ENCODE measurements at places on chromosomes 6 and 20.
A peak's percentile ranks its signal among the peaks of the same experiment; 100 is the strongest.

DNA sequence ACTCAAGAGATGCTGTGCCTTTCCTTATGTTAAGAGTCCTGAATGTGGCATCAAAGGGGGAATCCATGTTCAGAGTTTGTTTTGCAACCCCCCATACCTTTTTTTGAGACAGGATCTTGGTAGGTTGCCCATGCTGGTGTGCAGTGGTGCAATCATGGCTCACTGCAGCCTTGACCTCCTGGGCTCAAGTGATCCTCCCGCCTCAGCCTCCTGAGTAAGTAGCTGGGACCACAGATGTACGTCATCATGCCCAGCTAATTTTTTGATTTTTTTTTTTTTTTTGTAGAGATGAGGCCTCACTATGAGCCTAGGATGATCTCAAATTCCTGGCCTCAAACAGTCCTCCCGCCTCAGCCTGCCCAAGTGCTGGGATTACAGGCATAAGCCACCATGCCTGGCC, 16.5 kb downstream of the PTPRA start:
- DNase-seq = no peak

- peak; percentile 80 for DNase-seq
These were observed 40.4 kb upstream of the SGK1 start for GRCh38 chr6:134358320-134358719.

GRCh38 chr20:1987826-1988225, 6.0 kb downstream of the PDYN start:
- DNase-seq = no peak

DNA sequence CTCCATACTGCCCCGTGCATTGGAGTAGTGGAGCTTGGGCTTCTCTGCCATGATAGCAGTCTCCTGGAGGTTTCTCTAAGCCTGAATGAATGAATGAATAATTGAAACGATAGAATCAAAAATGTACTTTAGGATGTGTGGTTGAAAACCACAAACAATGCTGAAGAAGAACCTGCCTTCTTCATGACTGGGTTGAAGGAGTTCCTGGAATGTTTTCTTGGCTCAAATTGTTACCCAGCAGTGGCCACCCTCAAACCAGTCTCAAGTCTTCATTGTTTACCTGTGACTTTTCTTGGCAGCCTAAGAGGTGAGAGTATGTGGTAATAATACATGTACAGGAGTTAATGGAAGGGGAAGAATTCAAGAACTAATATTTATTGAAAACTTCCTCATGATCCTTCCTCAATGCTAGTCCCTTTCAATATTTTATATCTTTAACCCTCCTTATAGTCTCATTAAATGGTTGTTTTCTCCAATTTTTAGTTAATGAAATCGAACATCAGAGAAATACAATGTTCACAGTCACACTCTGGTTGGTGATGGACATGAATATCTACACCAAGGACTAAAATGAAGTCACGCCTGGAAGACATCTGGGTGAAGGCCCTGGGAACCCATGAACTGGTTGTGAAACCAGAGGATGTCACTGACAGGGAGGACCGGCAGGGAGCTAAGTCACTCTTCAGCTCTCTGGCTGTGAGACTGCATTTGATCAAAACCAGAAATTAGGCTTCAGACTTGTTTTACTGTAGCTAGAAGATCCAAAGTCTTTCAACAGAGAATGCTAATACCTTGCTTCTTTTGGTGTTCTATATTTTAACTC, at the start of gene GSTA5:
TSS of gene GSTA5 (minus strand) at position 51 of the 823 bp plus-strand sequence.
- DNase-seq = no peak

- no peak for DNase-seq
These were observed 112.3 kb upstream of the SYNDIG1 start for GRCh38 chr20:24357177-24357576.

- DNase-seq = no peak
These were observed 52.7 kb downstream of the TOP1 start for GRCh38 chr20:41081276-41081814.

- no peak for DNase-seq
These were observed 56.8 kb downstream of the CCDC170 start for GRCh38 chr6:151550618-151551017.

- no peak for DNase-seq
These were observed 113.8 kb downstream of the PLEKHG1 start for GRCh38 chr6:150713487-150713886.

- no peak for DNase-seq
These were observed 1.9 kb upstream of the SRSF3 start for GRCh38 chr6:36592221-36592655.

DNA sequence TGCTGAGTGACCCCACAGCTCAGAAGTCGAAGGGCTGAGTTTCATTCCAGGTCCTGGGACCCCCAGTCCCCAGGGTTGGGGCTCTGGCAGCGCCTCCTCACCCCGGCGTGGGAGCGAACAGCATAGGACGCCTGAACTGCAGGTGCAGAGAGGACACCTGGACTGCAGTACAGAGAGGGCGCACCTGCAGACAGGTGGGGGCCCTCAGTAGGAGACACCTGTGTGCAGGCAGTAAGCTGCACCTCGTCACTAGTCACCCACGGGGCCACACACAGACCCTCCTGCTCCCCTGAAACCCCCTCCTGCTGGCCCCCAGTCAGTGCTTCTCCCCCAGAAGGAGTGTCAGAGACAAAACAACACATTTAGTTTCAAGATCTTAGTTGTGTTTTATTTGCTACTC, 8.6 kb upstream of the NKAIN4 start:
- no peak for DNase-seq

- no peak for DNase-seq
These were observed 78.3 kb upstream of the FYN start for GRCh38 chr6:111951497-111952085.

- DNase-seq = peak; percentile 22
These were observed 698.8 kb downstream of the DHX35 start for GRCh38 chr20:39660965-39661364.

GRCh38 chr6:22381845-22382544, 85.2 kb upstream of the PRL start:
- no peak for DNase-seq

DNA sequence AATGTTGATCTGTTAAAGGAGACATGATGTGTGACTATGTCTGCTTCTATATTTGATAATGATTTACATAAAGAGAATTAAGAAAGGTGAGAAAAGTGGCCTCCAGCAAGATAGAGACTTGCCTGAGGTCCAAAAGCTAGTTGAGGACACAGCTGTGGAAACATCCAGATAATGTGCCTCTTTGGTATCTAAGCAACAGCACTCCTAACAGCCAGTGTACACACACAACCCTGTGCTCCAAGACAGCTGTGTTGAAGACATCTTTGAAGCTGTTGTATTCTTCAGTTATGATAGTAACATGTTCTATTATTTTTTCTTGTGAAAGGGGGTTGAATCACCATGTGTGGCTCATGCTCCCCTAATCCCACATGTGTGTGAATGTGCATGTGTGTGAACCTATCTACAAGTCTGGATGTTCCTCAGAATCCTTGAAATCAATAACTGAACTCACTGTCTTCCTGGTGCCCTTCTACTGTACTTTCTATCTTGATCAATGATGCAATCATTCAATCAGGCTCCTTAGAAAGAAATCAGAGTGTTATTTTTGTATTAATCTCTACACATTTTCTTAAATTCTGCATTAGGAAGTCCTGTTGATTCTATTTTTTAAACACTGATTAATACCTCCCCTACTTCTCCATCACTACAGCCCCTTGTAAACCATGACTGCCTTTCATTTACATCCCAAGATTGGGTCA, 116.7 kb upstream of the SSTR4 start:
- no peak for DNase-seq

DNA sequence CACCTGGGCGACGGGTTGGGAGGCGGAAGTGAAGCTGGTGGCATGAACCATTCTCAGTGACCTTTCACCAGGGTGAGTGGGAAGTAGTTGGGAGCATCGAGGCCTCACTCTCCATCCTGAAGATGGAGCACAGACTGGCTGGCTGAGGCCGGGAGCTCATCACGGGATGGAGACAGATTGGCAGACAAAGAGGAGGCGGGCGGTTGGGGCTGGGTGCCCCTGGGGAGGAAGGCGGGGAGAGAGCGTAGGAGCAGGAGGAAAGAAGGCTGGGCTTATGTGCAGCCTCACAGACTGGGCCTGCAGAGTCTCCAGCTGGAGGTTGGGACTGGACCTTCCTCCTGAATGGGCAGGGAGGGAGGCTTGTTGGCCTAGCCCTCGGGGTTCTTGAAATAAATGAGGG, 44.2 kb upstream of the SCRT2 start:
- DNase-seq = no peak

- DNase-seq = peak; percentile 25
These were observed 9.8 kb downstream of the MMUT start for GRCh38 chr6:49453221-49453620.

GRCh38 chr6:112774319-112774718, 427.2 kb downstream of the RFPL4B start:
- DNase-seq = no peak

GRCh38 chr20:16477632-16478031, 95.6 kb downstream of the KIF16B start:
- peak; percentile 8 for DNase-seq

DNA sequence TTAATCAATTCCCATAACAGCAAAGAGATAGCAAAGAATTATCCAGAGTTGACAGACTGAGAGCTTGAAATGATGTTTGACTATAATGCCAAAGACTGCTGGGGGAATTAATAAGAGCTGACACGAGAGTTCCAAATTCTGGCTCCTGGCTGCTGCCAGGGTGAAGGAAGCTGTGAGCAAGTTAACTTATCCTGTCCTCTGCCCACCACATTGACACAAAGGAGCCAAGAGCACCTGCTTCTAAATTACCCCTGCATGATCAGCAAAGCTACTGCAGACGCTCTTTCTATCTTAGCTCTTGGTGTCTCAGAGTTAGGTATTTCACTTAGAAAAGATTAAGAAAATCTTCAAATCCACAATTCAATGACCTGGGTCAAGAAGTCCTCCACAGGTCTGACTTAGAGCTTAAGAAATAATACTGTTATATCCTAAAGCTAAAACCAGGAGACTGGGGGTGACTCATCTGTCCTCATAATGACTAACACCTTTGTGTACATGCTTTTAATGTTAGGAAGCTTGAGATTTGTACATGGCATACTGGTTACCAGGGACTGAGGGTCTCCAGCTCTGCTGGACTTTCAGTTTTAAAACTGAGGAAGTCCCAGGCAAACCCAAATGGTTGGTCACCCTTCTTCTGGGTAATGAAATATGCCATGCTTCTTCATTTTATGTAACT, 13.2 kb upstream of the FRK start:
- peak; percentile 94 for DNase-seq

DNA sequence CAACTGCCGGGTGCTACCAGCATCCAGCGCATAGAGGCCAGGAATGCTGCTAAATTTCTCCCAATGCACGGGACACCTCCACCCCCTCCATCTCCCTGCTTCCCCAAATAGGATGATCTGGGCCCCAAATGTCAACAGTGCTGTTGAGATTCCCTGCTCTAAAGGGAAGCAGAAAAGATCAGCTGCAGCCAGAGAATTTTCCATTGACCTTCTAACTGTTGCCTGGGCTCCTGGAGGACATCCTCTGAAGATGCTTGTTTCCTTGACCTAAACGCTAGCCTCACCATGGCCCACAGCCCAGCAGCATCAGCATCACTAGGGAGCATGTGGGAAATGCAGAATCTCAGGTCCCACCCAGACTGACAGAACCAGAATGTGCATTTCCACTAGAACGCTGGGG, 161.3 kb downstream of the GMPR start:
- DNase-seq = no peak

GRCh38 chr6:93407186-93407585, 12.2 kb downstream of the EPHA7 start:
- peak; percentile 50 for DNase-seq

GRCh38 chr20:51452091-51452613, 90.4 kb downstream of the NFATC2 start:
- no peak for DNase-seq

DNA sequence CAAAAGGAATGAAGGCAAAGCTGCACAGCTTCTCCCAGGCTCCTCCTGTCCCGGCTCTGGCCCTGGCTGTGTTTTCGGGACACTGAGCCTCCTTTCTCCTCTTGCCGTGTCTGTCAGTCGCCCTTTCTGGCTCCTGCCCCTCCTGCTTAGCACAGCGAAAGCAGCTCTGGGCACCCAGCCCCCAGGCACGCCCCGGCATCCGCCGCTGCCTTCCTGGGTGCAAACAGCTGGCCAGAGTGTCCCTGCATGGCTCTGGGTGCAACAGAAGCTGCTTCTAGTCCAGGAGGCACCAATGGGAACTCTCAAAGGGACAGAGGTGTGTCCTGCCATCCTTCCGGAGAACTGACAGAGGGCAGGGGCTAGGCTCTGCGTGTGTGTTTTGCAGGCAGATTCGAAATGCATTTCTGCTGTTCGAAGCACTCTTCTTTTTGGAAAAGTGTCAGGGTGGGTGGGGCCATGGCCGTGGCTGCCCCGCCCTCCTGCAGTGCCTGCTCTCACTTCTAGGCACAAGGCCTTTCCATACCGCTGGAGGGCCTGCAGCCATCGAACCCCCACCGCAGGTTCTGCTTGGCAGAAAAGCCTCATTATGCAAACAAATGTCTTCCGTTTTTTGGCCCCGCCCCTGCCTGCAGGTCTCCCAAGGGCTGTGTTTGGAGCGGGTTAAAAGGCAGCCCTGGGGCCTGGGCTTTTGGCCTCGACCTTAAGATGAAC, 15.5 kb downstream of the COL9A3 start:
- DNase-seq = no peak

DNA sequence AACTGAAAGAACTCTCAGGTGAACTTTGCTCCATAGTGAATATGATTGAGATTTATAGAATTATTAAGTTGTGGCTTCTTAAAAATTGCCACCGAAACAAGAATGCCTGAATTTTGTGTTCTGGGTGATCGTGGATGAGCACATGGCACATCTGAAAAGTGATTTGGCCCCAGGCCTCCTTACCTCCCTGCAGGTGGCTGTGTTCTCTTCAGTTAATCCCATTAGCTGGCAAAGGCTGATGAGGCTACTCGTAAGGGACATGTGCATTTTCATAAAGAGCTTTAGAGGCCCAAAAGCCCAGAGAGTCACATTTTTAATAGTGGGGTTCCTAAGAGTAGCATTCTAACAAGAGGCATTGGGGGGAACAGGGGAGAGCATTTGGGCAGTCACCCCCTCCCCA, 22.6 kb downstream of the GNAS start:
- no peak for DNase-seq

DNA sequence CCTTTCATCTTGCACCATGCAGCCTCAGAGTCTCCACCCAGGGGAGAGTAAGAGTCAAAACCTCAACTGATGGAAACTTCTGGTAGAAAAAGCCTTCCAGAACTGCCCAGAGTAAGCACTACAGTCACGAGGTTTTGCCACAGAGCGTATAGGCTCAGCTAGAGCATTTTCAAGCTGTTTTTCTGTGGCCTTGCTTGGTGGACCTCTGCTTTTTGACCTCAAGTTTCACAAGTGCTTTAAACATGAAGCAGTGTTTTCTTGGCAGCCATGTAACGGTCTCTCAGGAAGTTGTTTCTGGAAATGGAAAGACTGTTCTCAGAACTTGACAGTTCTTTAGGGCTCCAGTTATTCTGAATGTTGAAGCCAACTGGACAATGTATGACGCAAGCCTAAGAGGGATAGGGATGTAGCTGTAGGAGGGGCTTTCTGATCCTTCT, 146.5 kb downstream of the ZDHHC14 start:
- DNase-seq = no peak

DNA sequence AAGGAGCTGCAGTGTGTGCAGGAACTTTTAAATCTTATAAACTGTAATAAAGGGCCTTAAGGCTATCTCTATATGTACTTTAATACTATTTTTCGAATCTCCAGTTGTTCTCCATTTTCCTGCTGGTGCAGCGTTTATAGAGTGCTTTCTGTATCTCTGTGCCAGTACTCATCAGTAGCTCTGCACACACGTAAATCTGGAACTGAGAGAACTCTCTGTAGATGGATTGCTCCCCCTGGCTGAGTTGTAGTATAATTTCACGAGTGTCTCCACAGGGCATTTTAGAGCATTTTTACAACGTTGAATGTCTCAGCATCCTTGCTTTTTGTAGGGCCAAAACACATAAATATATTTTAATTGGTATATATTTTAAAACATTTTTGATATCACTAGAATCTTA, 256.5 kb downstream of the TRDN start:
- DNase-seq = peak; percentile 34

Data from bronchial epithelial cell (primary cell).